ENCODE measurements at places on chromosomes 6 and 20.

- no peak for DNase-seq
Measured at GRCh38 chr6:7155871-7156579, 48.3 kb downstream of the RREB1 start.

DNA sequence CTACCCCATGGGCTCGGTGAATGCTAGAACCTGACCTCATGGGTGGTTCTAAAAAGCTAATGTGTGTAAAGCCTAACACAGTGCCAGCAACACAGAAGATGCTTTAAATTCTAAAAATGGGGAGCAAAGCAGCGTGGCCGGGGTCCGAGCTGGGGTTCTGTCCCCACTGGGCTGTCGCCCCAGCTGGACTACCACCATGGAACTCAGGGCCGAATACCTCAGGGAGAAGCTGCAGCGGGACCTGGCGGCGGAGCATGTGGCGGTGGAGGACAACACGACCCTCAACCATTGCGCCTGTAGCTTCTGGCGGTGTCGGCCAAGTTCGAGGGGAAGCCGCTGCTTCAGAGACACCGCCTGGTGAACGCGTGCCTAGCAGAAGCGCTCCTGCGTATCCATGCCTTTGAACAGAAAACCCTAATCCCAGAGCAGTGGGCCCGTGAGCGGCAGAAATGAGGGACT, 8.4 kb downstream of the SOX4 start:
- DNase-seq: no peak

- no peak for DNase-seq
Measured at GRCh38 chr6:51398793-51399192, 580.1 kb downstream of the TFAP2B start.

DNA sequence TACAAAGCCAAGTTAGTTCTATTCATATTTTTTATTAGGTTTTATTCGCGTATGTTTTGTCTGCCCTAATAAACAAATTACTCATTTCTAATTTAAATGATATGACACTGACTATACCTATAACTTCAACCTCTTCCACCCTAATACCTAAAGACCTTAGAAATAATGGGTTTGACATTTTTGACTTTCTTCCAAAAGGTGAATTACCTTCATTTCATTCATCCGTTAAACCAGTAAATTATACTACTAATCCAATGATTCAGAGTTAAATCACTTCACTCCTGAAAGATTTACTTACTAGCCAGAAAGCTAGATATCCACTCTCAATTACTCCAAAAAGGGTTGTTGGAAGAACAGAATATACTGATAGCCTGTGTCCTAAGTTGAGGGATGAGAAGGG, 5.2 kb downstream of the MRPS10 start:
- DNase-seq: no peak

- no peak for DNase-seq
Measured at GRCh38 chr6:5190507-5190906, 70.2 kb downstream of the LYRM4 start.

- DNase-seq: no peak
Measured at GRCh38 chr6:82441047-82441855, 77.6 kb downstream of the TPBG start.

DNA sequence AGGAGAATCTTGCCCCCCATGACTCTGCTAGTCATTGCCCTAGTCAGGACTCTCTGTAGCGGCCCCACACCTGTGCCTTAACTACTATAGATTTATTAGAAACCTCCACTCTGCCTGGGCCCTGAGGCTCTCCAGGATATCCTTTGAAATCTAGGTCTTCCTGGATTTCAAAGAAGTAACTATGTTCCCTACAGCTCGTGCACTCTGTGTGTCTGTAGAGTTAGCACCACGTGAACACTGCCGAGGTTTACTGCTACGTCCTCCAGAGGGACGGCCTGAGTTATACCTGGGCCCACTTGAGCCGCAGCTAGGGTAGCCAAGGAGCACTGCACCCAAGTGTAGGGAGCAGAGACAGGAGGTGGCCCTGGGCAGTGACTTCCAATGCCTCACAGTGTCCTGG, 19.8 kb downstream of the GLP1R start:
- no peak for DNase-seq

DNA sequence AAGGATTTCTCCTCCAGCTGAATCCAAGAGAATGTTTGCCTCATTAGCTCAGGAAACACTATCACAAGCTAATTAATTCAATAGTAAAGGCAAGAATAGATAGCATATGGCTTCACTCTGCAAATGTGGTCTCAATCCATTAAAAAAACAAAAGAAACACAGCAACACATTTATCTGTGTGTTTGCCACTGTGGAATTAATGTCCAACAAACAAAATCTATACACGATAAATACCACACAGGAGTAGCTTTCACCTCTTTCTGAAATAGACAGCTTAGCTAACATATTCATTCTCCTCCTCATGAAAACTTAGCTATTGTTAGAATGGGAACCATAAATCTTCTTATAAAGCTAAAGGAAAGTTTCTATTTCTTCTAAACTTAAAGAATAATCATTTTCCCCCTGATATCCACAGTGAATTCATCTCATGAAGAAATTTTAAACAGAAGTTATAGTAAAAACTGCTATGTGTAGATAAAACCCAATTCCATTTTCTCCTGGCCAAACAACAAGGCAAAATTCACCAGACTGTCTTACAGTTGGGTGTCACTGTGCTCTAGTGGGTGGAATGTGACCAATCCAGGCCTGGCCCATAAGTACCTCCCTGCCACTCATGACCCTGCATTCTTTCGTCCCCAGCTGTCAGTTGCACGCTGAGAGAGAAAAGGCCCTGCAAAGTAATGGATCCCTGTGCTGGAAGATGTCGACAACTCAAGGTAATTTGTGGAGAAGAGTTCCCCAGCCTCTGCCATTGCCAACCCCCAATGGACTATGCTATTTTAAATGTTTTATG, 92.9 kb upstream of the NRSN1 start:
- DNase-seq: no peak

- no peak for DNase-seq
Measured at GRCh38 chr6:108921547-108922361, 73.5 kb downstream of the ARMC2 start.

All from activated effector memory CD4-positive, alpha-beta T cell treated with anti-CD3 and anti-CD28 coated beads, Interleukin-2, amount 50 U/mL, for 16 hours (primary cell).